ENCODE measurements at places on chromosomes 13 and 19.

- no peak for DNase-seq
These were observed 13.0 kb downstream of the ZNF490 start for GRCh38 chr19:12597594-12597993.

DNA sequence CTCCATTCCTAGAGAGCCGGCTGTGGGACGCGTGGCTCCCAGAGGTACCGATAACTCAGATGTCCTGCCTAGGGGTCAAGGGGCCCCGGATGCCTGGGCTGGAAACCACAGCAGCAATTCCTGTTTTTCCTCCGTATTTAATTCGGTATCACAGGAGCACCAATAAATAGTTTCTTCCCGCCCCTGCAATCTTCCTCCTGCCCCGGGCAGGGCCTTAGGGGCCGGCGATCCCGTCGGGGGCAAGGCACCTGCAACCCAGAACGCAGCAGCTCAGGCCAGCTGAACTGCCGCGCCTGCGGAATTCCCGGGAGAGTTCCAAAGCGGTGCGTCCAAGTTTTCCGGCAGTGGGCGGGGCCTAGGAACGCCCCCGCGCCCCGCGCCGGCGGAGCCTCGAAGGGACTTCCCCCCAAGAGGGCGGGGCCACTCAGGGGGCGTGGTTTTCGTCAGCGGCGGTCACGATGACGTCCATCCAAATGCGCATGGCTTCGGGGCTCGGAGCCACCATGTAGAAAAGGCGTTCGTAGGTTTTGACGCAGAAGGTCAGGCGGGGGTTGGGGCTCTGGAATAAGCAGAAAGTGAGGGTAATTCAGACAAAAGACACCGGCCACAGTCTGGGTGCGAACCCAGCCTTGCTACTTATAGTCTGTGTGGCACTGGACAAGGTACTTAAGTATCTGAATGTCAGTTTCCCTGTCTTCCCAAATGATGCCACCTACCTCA is 9.7 kb upstream of the LYPD3 start:
- no peak for DNase-seq

- DNase-seq, result no peak
These were observed 3.9 kb upstream of the NUDT19 start for GRCh38 chr19:32687681-32688080.

DNA sequence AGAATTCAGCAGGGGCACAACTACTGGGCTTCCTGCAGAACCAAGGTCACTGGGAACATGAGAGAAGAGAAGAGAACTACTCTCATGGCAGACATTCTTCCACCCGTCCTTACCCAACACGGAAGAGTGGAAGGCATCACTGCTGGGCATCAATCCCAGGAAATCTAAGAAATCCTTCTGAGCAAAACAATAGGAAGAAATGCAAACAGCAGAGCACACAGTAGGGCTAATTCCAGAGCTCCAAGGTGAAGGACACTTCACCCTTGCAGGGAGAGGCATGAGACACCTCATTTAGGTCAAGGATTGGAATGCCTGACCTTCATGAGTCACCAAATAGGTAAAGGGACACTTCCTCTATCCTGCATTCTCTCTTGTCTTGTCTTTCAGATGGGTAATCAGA is 2.8 kb downstream of the ERVV-2 start:
- DNase-seq, result no peak

DNA sequence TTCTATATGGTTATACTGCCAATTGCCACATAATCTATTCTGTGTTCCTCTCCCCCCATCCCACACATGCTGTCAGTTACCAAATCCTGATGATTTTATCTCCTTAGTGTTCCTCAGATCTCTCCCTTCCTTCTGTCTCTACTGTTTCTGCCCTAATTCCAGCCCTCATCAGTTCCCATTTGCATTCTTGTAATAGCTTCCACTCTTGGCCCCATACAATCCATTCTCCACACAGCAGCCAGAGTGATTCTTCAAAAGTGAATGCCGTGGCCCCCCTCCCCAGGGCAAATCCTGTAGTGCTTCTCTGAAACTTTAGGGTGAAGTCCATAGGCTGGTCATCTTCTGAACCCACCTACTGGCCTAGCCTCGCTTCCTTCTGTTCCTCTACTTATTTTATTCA is 114.4 kb downstream of the ZAR1L start:
- DNase-seq, result no peak

GRCh38 chr19:36330216-36330615 is 48.8 kb downstream of the ZFP14 start:
- no peak for DNase-seq

DNA sequence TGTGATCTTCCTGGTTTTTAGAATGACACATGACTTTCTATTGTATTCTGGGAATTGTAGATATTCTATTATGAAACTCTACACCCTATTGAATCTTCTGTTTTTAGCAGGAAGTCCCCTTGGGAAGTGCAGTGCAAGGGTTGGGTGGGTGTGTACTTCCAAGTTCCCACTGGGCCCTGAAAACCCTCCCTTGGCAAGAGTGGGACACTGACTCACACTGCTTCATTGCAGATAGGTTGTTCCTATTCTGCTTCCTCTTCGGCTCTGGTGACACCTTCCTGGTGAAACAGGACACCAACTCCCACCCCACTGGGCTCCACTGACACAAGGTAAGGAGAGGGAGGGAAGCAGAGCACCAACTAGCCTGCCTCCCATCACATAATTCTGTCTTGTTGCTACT is 121.8 kb downstream of the KCTD12 start:
- DNase-seq, result no peak

DNA sequence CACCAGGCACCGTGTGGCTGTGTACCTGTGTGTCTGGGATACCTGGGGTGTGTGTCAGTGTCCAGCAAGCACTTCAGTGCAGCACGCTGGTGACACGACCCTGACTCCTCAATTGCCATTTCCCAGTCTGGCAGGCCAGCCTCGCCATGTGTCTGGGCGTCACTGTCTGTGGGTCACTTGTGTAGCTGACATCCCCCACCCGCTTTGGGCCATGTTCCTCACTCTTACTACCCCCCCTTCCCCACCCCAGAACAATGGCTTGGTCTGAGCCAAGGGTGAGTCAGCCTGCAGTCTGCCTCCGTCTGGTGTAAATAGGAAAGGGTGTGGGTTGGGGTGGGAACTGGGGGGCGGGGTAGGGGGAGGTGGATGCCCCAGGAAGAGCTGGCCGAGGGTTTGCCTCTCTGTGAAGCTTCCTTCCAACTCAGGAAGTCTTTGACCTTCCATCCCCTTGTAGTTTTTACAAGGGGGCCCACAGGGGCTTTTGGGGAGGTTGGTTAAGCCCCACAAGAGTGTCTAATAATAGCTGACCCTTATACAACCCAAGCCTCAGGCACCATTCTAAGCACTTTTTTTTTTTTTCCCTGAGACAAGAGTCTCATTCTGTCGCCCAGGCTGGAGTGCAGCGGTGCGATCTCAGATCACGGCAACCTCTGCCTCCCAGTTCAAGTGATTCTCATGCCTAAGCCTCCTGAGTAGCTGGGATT is 17.6 kb downstream of the NOVA2 start:
- no peak for DNase-seq

GRCh38 chr13:89227356-89227755 is 1556.2 kb downstream of the SLITRK5 start:
- no peak for DNase-seq

DNA sequence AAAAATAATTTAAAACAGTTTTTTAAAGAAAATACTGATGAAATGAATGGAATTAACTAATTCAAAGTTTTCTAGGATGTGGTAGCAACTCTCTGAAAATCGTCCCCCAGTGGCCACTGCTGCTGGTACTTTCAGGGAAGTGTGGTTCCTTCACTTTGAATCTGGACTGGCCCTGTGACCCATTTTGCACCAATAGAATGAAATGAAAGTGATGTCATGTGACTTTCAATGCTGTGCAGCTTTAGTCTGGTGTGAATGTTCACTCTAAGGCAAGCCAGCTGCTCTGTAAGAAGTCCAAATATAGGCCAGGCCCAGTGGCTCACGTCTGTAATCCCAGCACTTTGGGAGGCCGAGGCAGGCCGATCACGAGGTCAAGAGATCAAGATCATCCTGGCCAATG is 26.4 kb upstream of the HNRNPA1L2 start:
- DNase-seq, result no peak

DNA sequence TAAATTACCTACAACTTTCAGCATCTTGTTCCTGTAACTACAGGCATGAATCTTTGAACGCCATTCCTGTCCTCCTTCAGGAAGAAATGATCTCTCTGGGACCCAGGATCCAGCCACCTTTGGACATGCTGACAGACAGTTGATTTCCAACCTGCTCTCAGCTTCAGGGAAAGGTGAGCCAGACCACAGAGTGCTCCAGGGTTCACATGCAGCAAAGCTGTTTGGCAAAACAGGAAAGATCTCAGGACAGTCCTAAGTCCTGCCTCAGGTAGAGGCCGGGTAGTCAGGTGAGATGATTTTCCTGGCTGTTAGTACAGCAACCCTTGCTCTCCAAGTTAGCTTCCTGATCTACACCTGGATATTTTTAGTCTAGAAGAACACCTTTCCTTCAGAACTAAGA is 9.1 kb downstream of the SLC15A1 start:
- no peak for DNase-seq

DNA sequence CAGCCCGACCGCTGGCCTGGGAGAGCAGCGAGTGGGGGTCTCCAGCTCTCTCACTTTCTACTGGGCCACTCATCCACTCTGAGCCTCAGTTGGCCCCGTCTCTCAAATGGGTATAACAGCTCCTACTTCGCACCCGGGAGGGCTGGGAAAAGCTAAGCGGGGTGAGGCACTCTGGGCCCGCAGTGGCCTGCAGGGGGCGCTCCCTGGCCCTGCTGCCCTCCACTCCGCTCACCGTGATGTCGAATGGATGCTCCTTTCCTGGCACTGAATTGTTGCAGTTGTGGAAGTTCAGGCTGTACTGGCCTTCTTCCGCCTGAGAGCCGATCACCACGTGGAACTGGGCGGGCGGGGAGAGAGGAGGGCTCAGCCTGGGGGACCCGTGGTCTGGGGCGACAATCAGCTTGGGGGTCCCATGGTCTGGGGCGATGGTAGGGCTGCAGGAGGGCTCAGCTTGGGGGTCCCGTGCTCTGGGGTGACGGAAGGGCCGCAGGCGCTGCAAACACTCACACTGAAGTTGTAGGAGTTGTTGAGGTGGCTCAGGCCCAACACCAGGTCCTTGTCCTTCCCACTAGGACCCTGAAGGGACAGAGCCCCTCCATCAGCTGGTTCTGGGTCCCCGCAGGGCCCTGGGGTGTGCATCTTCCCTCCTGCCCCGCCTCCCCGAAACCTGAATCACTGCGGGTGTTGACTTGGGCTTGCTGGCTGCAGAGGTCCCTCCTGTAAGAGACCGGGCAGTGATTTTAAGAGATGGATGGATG is 3.9 kb downstream of the GPR108 start:
- no peak for DNase-seq

- no peak for DNase-seq
These were observed 139.9 kb downstream of the MRPL57 start for GRCh38 chr13:21316376-21316775.

DNA sequence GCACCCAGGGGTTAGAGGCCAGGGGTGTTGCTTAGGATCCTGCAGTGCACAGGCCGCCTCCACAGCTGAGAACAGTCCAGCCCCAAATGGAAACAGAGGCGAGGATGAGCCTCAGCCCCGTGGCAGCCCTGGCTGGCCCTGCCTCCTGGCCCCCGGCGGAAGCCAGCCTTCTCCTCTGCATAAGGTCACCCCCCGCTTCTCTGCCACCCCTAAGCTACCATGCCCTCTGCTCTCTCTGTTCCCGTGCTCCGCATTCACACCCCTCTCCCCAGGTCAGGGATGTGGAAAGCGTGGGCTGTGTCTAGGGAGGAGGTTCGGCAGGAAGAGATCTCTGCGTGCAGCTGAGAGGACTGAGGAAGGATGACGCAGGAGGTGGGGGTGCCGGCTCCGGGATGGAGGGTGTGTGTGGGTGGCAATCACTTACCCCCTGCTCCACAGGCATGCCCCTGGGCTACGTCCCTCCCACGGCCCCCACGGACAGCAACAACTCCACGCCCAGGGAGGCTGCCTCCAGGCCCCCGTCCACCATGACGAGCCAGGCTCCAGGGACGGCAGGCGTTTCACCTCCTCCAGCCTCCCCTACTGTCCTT is 6.0 kb downstream of the SSC5D start:
- DNase-seq, result no peak

- DNase-seq, result no peak
These were observed 121.6 kb upstream of the ZNF507 start for GRCh38 chr19:32223595-32224370.

- DNase-seq, result peak; percentile 91
These were observed 99.0 kb downstream of the ARHGEF7 start for GRCh38 chr13:111213964-111214726.

- DNase-seq, result no peak
These were observed 164.7 kb downstream of the KATNAL1 start for GRCh38 chr13:30142486-30143211.

DNA sequence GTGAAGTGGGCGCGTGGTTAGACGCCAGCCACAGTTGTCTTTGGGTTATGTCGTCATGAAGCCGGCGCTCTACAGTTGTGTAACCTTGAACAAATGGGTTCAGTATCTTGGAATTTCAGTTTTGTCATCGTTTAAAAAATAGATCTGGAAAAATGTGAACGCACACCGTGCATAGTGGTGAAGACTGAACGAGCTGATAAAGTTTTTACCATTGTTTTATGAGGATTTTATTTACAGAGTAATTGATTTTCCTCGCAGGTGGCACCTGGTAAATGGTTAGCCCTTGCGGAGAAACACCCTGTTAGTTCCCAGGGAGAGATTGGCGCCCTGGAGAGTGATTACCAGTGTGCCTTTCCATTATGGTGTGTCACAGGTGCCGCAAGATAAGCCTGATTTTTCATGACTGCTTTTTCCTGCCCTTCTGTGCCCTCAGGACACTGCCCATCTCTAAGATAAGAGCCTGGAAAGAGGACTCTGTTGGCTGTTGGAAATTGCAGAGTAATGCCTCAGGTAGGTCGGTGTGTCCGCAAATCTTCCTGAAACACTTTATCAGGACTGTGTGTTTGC is 577 bp downstream of the ZNF181 start:
- DNase-seq, result no peak

- no peak for DNase-seq
These were observed 154.1 kb downstream of the PTPRS start for GRCh38 chr19:5186293-5187050.

- no peak for DNase-seq
These were observed 46.5 kb downstream of the TNFSF13B start for GRCh38 chr13:108315991-108316390.

- no peak for DNase-seq
These were observed 200.4 kb downstream of the DLEU7 start for GRCh38 chr13:50643060-50643459.

Data from NCI-H510A treated with DMSO at 0.1 percent for 48 hours (cell line).